ENCODE measurements at places on chromosomes 1 and 21.

- no peak for DNase-seq
These were observed 251.2 kb downstream of the RRAGC start for GRCh38 chr1:38608202-38608864.

GRCh38 chr1:203480525-203481084 is 5.0 kb downstream of the PRELP start:
- DNase-seq: peak; percentile 37

- no peak for DNase-seq
These were observed 697 bp downstream of the AGO3 start for GRCh38 chr1:35931446-35932157.

DNA sequence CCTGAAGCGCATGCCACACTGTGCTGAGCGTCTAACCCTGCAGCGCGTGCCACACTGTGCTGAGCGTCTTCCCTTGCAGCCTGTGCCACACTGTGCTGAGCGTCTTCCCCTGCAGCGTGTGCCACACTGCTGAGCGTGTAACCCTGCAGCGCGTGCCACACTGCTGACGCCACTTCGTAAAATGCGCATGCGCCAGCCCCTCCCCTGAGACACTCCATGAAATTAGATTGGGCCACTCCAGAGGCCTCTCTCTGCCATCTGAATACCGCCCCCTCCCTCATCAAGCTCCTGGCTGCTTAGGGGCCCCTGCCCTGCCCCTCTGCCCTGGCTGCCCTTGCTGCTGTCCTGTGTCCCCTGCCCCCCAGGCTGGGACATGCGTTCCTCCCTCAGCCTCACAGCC is 84.8 kb downstream of the POFUT2 start:
- no peak for DNase-seq

GRCh38 chr1:160494620-160495019 is 28.4 kb downstream of the SLAMF6 start:
- no peak for DNase-seq

DNA sequence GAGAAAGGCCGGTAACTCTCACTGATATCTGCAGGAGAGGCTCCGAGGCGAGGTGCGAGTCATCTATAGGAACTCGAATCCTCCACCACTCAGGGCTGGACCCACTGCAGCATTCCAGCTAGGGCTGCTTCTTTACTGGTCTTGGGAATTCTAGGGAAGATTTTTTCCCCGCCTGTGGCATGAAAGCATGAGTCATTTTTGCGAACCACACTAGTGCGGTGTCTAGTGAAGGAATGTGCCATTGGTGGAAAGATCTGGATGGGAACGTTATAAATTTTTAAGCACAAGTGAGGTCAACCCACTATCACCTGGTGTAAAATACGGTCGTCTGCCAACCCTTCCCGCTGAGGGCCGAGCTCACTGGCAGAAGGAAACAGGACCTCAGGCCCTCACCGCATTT is 49.7 kb downstream of the SYF2 start:
- no peak for DNase-seq

GRCh38 chr1:180269645-180270529 is 39.8 kb downstream of the LHX4 start:
- DNase-seq: no peak

GRCh38 chr1:158035976-158036583 is 42.6 kb downstream of the KIRREL1 start:
- DNase-seq: peak; percentile 20

DNA sequence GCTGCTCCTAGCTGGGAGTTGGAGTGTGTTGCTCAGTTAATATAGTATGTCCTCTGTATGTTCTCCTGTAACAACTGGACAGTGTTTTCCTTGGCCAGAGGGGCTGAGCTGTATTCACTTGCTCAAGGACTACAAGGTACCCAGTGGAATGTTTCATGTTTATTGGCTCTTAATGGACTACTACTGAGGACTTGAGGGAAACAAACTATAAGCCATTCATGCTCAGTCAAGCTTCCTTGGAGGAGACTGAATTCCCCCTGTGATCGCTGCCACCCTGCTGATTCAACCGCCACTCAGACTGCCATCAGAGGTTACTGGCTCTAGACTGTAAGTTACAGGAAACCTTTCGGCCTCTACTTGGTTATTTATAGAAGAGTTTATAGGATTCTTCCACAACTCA is 166.6 kb downstream of the ZC3H11B start:
- DNase-seq: no peak

- DNase-seq: peak; percentile 14
These were observed 21.3 kb downstream of the RRP1 start for GRCh38 chr21:43810505-43811261.

DNA sequence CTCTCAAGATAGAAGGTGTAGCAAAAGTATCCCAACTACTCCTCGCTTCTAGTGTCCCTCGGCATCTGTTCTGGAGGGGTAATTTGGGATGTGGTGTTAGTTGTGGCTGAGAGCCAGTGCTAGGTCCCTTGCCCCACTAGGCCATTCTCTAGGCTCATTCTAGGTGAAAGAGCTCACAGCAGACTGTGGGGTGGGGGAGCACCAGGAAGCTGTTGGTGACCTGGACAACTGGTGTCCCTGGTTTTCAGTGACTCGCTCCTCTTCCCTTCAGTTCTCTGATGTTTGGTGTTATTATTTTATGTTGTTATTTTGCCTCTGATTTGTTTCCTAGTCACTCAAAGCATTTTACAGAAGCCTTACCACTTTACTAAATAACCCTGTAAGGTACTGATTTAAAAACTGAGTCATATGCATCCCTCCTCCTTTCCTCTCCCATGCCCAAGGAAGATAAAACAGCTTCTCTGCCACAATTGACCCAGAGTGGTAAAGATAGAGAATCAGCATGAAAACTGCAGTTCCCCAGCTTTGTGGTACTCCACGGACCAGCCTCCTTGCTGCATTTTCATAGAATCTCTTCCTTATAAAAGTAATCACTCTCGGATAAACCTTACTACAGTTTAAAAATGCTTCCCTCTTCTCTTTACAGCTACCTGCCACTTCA is 14.1 kb downstream of the DYRK3 start:
- no peak for DNase-seq

GRCh38 chr1:91673613-91674012 is 173.0 kb downstream of the CDC7 start:
- no peak for DNase-seq

DNA sequence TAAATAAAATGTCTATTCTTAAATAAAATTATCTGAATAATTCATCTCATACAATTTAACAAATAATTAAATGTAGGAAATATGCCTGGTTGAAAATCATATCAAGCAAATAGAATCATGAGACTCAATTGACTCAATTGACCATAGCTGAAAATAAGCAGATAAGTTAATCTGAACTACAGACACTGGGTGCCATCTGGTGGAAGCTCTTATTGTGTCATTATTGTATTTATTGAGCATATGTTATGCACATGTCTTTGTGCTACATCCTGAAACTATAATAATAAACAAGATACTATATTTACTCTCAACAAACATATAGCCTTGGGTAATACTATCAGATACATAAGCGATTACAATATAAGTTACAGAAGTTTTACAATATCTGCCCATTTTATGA is 41.0 kb downstream of the BRINP3 start:
- peak; percentile 65 for DNase-seq

DNA sequence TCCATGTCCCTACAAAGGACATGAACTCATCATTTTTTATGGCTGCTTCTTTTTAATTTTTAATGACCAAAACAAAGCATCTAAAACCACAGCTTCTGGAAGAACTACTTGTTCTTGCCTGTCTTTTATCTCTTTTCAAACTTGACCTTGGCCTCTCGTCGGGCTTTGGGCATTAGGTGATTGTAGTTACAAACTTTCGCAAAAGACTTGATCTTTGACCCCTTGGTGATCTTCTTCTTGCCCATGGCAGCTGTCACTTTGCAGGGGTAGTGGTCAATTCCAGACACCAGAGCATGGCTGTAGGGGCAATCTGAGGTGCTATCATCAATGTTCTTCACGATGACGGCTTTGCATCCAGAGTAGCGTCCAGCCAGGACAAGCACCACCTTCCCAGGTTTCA is 67.8 kb downstream of the EPB41 start:
- DNase-seq: no peak

GRCh38 chr1:12502336-12503109 is 115.5 kb downstream of the DHRS3 start:
- DNase-seq: no peak

GRCh38 chr1:156717351-156717750 is 10.9 kb upstream of the METTL25B start:
- no peak for DNase-seq

- peak; percentile 66 for DNase-seq
These were observed at the start of gene MTARC1 for GRCh38 chr1:220786337-220787068. Gene MTARC1, plus strand, starts transcription at chr1:220786913. Its CDS starts 32 bp downstream, at chr1:220786945.

DNA sequence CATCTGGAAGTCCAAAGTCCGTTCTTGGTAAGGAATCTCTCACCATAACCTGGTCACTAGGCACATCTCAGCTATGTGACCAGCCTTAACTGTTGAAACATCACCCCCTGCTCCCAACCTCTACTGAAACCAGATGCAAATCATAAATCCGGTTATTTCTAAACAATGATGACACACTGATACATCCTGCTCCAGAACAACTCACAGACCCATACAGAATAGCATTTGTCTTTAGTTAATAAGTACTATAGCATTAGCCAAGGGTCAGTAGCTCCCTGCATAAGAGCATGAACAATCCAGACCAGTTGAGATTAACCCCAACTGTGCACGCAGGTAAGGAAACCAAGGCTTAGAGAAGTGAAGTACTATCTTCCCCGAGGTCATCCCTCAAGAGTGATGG is 38.0 kb upstream of the KCTD3 start:
- no peak for DNase-seq

- no peak for DNase-seq
These were observed 290.0 kb upstream of the RUNX1 start for GRCh38 chr21:35338881-35339632.

DNA sequence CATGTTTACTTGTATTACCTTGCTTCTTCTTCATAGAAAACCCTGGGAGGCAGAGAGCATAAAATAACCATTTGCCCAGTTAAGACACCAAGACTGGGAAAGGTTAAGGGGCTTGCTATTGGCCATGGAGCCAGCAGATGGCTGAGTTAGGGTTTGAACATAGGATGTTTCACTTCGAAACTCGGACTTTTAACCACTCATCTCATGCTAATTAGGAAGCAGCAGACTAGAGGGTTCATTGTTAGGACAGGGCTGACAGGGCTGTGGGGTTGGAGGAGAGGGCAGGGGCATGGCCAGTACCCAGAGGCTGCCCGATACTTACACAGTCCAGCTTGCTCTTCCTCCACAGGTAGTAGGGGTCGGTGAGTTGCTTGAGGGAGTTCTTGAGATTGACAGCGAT is 17.0 kb downstream of the SLC26A9 start:
- no peak for DNase-seq

GRCh38 chr21:27639286-27639685 is 672.4 kb upstream of the ADAMTS5 start:
- no peak for DNase-seq

GRCh38 chr1:10514490-10515235 is 39.9 kb downstream of the PEX14 start:
- DNase-seq: peak; percentile 9

- DNase-seq: no peak
These were observed 32.8 kb upstream of the PSMB2 start for GRCh38 chr1:35674111-35674510.

GRCh38 chr1:216653001-216653400 is 70.2 kb downstream of the ESRRG start:
- DNase-seq: no peak

DNA sequence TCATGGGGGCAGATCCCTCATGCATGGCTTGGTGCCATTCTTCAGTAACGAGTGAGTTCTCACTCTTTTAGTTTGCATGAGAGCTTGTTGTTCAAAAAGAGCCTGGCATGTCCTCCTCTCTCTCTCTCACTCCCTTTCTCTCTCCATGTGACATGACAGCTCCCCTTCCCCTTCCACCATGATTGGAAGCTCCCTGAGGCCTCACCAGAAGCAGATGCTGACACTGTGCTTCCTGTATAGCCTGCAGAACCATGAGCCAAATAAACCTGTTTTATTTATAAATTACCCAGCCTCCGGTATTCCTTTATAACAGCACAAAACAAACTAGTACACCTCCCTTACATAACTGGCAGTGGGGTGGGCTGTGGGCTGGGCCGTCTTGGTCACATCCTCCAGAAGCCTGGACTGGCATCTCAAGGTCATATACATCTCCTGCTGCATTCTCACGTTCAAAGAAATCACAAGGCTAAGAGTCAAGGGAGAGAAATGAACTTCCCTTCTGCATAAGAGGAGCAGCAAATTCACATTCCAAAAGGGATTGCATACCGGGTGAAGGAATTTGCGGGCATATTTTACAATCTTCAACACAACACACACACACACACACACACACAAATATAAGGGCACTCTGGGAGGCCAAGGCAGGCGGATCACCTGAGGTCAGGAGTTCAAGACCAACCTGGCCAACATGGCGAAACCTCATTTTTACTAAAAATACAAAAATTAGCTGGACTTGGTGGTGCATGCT is 2.3 kb upstream of the CCSAP start:
- DNase-seq: no peak

- peak; percentile 21 for DNase-seq
These were observed 7.0 kb upstream of the IGSF21 start for GRCh38 chr1:18100491-18101063.

DNA sequence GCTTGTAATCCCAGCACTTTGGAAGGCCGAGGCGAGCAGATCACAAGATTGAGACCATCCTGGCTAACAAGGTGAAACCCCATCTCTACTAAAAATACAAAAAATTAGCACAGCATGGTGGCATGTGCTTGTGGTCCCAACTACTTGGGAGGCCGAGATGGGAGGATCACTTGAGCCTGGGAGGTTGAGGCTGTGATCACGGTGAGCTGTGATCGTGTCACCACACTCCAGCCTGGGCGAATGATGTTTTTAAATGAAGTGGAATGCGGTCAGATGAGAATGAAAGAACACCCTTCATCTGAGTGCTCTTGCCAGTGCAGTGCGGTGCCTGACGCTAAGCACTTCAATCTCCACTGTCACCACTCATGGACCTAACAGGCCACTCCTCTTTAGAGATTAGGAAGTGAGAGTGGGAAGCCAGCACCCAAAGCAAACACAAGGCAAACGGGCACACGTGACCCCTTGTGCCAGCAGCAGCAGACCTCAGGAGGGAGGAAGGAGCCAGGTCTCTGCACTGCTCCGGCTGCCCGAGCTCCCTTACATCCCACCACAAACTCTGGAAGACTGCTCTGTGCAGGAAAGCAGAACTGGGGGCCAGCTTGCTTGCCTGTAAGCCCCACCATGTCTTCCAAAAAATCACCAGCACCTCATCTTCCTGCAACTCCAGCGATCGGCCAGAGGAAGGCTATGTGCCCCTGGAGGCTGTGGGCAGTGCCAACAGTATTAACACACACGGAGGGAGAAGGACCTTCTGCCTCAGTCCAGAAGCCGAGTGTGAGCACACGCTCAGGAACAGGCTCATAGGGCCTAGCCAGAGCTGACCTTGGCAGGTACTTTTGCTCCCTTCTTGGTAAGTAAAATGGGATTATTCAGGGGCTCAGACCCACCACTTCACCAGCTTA is 9.7 kb downstream of the CTNNBIP1 start:
- DNase-seq: no peak

Measured in NCI-H446 treated with DMSO at 0.1 percent for 48 hours (cell line).